ENCODE measurements at places on chromosomes 12 and 14. TPM values are rescaled to one million over a fixed set of nuclear protein-coding genes. Genes with fewer than 3 reads are reported as not detected.

- H3K36me3 ChIP-seq, result peaks cover 33% of the 10 kb centered on the region
- no peaks in the 10 kb centered on the region for H3K27me3 ChIP-seq
- peak overlapping the region; percentile 37 for H3K27ac ChIP-seq
- H3K4me1 ChIP-seq, result peaks cover 79% of the 10 kb centered on the region
These were observed 3.2 kb downstream of the NTN4 start for GRCh38 chr12:95787274-95787818.

RPGRIP1 gene
- total RNA-seq, result not detected

POMT2 gene
- 30.1 TPM for total RNA-seq

INHBC gene
- not detected for total RNA-seq

Data from chondrocyte (in vitro differentiated cells).